ENCODE measurements at places on chromosomes 3 and 15.

DNA sequence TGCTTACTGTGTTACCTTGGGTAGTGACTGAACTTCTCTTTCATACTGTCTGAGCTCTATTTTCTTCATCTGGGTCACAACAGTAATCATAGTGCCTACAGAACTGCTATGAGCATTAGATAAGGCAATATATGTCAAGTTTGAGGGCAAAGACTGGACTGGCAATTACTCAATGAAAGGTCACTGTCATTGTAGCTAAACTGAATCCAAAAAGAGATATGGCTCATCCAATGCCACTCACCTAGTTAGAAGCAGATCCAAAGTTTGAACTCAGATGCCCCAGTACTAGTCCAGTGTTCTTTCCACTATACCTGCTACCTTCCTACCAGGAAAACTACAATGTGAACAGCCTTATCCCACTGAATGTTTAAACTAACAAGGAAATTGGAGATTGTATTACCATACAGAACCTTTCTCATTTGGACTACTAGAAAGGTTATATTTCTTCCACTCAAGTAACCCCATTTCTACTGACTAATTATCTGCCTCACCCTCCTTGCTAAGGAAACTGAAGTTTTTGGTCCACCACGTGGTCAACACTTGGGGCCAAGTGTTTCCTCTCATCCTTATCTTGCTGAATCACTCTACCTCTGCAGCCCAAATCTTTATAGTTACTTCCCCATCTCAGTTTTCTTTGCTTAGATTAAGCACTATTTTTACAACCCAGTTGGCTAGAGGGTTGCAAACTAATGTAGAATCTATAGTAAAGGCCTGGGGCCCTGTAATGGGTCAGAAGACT lies 202.3 kb upstream of the LPP start:
- DNase-seq, result no peak

- no peak for DNase-seq
Measured at GRCh38 chr15:96627031-96627568, 296.6 kb downstream of the NR2F2 start.

DNA sequence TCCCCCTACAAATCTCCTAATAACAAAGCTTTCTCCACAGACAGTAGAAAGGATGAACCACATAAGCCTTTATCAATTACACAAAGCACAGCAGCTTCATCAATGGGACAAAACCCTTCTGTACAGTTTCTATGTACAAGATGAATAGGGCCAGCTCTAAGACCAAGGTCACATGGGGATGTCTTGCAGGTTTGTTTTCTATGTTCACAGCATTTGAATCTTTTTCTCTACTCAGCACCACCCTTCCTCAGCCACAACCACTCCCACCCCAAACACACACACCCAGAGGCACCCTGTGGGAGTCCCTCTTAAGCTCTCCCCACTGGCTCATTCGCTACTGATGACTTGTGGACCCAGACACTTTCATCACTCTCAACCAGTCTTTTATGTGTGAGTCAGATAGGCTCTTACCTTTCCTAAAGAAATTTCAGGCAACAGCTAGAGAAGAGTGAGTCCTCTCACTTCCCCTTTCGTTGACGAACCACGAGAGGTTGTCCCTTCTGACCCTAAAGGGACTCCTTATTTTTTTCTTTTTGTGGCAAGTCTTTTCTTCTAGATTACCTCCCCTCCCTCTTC lies 57.9 kb downstream of the ARHGAP31 start:
- DNase-seq, result no peak

DNA sequence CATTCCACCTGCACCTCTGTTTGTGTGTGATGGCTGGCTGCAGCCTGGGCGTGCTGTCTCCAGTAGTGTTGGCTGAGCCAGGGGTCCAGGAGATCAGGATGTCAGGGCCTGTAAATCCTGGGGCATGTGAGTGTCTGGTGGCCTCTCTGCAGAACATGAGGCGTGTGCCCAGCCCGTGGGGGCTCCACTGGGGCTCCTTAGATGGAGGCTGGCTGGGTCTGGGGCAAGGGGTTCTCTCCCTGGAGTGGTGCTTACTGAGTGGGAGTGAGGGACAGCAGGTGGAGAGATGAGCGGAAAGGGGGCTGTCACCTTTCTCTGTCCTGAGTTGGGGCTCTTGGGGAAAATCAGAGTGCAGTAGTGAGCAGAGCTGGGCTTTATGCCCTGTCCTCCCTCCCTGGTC lies 152.2 kb downstream of the CHDH start:
- no peak for DNase-seq

DNA sequence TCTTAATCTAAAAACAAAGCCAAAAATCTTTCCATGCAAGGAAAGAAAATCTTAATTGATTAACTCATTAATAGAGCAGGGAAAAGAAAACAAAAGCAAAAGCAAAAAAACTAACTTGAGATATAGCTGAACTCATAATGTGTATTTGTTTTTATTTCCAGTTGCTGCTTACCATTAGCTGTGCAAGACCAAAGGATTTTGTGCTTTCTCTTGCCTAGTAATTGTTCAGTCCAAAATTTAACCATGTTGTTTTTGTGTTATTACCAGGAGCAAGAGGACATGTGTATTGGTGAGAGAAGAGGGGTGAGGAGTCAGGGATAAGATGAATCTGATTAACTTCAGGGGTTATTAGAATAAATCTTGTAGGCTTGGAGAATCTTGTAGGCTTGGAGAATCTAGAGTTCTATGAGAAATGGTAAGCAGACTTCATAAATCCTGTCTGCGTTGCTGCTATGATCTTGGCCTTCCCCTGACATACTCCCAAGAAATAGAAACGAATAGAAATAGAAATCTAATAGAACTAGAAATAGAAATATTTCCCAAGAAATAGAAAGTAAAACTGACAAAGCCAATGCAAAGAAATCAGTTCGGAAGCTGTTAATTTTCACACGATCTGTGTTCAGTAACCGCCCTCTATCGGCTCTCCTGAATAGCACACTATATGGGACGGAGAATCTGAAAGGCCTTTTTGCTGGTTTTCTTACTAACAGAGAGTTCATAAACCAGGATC lies 72.6 kb upstream of the TNFSF10 start:
- peak; percentile 76 for DNase-seq

GRCh38 chr15:71542836-71543235 lies 267.5 kb upstream of the NR2E3 start:
- DNase-seq, result no peak

GRCh38 chr3:19945534-19945933 lies 1.4 kb upstream of the RAB5A start:
- no peak for DNase-seq

DNA sequence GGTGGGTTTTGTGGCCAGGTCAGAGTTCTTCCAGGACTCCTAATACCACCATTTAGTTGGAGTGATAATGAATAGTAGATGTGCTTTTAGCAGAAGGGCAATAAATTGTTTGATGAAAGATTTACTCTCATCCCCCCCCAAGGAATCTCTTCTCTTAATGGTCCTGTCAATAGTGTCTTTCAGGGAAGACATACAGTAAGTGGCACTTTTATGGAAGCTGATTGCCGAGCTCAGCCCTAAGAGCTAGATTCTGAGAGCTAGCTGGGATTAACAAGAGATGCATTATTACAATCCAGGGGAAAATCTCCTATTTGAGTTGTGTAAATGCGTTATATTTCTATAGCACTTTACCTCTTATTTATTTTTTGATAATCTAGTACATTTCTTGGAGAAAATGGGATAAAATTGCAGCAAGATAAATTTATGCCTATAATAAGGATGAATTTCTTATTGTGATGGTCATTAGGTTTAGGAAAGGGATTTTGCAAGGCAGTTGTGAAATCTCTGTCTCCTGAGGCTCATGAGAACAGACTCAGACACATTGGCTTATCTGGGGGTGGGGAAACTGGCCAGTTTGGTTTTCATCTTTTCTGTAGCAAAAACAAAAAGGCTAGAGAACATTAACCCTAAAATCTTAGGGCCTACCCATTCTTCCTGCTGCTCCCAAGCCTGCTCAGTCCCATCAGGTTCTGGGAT lies 41.6 kb upstream of the CLSTN2 start:
- DNase-seq, result no peak

DNA sequence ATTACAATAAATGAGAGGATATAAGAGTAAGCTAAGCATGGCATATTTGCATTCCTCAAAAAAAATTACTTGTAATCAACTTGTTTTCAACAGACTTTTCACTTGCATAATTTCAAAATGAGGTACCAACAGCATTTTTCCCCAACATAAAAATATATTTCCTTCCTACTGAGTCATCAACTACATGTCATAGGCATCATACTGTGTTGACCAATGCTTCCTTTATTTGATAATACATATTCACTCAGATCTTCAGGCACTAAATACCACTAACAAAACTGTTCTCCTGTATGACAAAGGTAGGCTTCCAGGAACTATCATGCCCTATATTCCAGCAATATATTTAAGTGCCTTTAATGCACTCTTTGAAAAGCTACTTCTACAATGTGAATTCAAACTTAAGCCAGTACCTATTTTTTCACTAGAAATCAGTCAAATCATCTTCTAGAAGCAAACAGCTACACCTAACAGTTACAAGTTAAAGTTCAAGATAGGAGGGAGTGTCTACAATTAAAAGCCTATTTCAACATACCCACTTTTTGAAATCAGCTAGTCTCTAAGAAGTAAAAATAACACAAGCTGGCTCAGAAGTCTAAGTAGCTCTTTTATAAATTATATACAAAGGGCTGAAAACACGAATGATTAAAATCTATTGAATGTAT lies 11.3 kb downstream of the ADAM10 start:
- no peak for DNase-seq

GRCh38 chr15:37007301-37007700 lies 93.0 kb downstream of the MEIS2 start:
- DNase-seq, result no peak
